ENCODE measurements at places on chromosomes 5 and 9. TPM values are rescaled to one million over a fixed set of nuclear protein-coding genes. Genes with fewer than 3 reads are reported as not detected.

DNA sequence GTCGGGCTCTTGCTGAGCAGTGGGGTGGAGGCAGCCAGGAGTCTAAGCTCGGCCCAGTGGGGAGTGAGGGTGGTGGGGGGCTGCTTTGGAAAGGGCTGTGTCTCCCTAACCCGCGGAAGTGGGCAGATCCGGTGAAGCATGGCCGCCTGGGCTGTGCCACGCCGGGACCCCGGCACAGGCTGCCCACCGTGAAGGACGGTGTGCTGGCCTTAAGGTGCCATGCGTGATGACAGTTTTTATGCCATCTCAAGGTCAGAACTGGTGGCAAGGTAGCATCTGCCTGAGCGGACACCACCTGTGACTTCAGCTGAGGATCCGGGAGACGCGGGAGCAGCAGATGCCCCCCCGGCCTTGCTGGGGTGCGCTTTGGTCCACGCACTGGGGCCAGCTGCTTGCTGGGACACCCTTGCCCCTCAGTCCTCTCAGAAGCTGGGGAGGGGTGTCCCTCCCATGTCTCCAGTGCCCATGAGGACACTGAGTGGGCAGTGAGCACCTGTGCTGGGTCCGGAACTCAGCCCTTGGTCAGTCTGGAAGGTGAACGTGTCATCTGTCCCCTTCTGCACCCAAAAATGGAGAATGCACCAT is 53.9 kb downstream of the AHRR start:
- peaks cover 19% of the 10 kb centered on the region for H3K36me3 ChIP-seq
- H3K4me3 ChIP-seq = no peak overlapping the region
- peak overlapping the region; percentile 95 for H3K27ac ChIP-seq
- H3K27me3 ChIP-seq = no peaks in the 10 kb centered on the region
- peaks cover 54% of the 10 kb centered on the region for H3K4me1 ChIP-seq

DNA sequence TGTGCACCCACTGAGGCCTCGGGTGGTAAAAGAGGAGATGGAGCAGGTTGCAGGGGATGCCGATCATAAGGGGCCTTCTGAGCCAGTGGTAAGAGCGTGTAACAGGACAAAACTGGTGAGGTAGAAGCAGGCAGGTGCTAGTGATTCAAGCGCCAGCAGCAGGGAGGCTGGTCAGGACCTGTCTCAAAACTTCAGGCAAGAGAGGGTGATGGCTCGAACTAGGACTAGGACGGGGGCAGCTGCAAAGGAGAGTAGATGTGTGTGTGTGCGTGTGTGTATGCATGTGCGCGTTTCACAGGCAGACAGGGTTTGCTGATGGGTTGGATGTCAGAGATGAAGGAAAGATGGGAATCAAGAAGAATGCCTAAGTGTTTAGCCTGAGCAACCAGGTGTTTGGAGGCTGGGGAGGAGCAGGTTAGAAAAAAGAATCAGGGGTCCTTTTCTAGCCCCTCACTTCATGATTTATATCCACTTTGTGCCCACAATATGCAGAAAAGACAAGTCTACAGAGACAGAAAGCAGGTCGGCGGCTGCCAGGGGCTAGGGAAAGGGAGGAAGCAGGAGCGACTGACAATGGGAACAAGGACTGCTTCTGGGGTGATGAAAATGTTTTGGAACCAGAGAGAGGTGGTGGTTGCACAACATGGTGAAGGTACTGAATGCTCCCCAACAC is 15.2 kb downstream of the HRH2 start:
- no peak overlapping the region for H3K4me3 ChIP-seq
- no peak for DNase-seq
- no peaks in the 10 kb centered on the region for H3K27me3 ChIP-seq
- no peak overlapping the region for H3K27ac ChIP-seq
- peaks cover 70% of the 10 kb centered on the region for H3K4me1 ChIP-seq

DNA sequence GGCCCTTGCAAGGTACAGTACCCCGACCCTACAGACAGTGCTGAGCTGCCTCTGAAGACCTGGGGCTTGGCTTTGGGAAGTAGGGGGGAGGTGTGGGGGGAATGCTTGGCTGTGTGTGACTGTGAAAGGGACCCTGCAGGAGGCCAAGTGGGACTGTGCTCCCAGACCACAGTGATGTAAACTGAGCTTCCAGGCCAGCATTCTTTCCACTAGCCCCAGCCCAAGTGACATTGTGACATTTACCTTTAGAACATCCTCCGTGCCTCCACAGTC is 31.2 kb downstream of the HMCN2 start:
- H3K4me1 ChIP-seq = no peaks in the 10 kb centered on the region
- no peaks in the 10 kb centered on the region for H3K36me3 ChIP-seq
- no peak overlapping the region for H3K4me3 ChIP-seq

DNA sequence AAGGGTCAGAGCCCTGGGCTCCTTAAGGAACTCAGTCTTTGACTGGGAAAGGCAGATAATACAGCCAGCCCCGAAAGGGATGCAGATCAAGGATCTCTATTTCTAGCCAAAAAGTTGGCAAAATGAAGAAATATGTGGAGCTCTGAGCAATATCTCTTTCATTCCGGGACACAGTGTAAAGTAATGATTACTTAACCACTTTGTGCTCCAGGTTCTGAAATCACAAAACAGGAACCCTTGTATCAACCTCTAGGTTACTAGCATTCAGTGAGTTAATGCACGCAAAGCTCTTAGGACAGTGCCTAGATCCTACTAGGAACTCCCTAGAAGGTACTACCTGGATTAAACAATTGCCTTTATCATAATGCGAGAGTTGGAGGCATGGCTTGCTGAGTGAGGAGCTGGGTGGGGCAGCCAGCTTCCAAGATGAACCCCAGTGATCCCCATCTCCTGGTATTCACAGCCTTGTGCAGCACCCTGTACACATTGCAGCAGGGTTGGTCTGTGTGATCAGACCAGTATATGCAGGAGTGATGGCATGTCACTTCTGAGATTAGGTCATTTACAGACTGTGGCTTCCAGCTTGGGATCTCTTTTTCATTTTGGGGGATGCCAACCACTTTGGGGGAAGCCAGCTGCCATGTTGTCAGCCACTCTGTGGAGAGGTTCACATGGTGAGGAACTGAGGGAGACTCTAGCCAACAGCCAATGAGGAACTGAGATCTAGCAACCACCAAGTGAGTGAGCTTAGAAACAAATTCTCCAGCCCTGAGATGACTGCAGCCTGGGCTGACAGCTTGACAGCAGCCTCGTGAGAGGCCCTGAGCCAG is 103.1 kb upstream of the SLC44A1 start:
- H3K27me3 ChIP-seq = peaks cover 24% of the 10 kb centered on the region
- peaks cover 4% of the 10 kb centered on the region for H3K4me1 ChIP-seq
- DNase-seq = no peak
- no peak overlapping the region for H3K4me3 ChIP-seq

DNA sequence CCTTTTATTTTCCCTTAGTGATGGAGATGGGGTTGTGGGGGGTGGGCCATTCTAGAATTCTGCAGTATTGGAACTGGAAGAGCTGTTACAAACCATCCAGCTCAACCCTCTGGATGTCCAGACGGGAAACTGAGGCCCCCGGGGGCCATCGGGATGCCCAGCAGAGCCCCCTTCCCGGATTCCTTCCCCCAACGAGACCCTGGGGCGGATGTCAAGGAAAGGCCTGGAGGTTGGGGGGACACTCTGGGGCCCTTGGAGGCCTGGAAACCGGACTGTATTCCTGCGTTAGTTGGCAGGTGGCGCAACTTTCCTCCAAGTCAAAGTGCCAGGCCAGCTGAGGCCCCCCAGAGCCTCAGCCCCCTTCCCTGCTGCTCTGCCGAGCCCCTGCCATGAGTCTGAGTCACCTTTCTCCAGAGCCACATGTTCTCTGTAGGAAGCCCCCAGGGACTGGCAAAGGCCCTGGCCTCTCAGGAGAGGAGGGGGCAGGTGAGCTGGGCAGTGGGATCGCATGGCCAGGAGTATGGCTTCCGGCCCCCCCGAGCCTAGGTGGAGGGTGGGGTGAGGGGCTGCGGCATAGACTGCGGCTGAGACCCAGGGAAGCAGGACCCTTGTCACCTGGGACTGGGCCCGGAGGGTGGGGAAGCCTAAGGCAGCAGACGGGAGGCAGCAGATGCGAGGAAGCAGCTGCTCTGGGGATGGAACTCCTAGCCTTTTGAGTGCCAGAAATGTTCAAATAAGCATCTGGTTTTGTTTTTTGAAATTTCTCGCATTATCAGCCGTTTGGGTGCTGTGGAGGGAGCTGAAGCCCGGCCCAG is 17.8 kb upstream of the FIBCD1 start:
- no peak for DNase-seq
- H3K4me3 ChIP-seq = no peak overlapping the region
- H3K27ac ChIP-seq = no peak overlapping the region
- H3K27me3 ChIP-seq = no peaks in the 10 kb centered on the region

DNA sequence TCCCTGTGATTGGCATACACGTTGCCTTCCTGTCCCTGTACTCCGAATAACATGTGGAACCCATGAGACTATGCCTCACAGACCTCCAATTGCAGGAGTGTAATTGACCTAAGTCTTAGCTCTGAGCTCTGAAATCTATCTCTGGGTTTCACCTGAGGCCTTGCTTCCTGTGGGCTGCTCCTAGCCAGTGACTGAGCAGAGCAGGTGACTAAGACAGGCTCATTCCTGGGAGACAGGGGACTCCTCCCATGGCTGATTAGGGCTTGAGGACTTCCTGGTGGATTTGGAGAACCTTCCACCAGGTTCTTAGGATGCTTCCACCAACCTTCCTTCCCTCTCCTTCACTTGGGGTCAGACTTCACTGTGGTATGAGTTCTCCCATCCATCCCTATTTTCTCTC is 22.3 kb upstream of the MIER3 start:
- DNase-seq = no peak
- H3K27me3 ChIP-seq = peaks cover 27% of the 10 kb centered on the region
- no peaks in the 10 kb centered on the region for H3K4me1 ChIP-seq
- H3K4me3 ChIP-seq = no peak overlapping the region
- no peaks in the 10 kb centered on the region for H3K36me3 ChIP-seq

DNA sequence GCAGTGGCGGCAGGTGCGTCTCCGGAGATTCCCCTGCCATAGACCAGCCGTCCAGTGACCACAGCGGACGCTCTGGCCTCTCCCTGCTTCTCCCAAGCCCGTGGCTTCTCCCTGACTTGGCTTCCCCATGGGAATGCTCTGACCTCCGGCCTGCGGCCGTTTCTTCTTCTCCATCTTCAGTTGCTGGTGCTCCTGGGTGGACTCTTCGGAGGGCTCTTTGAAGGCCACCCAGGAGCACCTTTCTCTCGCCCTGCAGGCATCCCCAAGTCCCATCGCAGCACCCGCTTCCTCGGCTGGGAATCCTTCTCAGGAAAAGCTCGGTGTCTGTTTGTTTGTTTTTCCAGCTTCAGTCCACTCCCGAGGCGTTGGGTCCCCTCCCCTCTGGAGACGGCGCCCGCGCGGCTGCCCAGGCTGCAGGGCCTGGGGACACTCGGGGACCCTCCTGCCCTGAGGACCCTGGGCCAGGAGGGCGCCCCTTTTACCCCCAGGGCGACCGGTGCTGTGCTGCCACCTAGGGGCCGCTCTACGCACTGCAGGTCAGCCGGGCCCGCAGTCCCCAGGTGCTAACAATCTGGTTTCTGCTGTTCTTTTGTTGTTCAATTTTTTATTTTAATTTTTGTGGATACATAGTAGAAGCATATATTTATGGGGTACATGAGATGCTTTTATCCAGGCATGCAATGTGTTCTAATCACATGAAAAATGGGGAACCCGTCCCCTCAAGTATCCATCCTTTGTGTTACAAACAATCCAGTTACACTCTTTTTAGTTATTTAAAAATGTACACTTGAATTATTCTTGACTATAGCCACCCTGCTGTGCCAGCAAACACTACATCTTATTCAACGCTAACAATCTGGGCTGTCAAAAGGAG is 197.9 kb upstream of the ADAMTS16 start:
- no peaks in the 10 kb centered on the region for H3K4me1 ChIP-seq
- no peaks in the 10 kb centered on the region for H3K27me3 ChIP-seq
- no peak overlapping the region for H3K4me3 ChIP-seq
- no peaks in the 10 kb centered on the region for H3K36me3 ChIP-seq
- DNase-seq = peak; percentile 68

GRCh38 chr5:36777105-36777757 is 99.3 kb upstream of the NIPBL start:
- H3K36me3 ChIP-seq = no peaks in the 10 kb centered on the region
- no peak for DNase-seq
- no peaks in the 10 kb centered on the region for H3K4me1 ChIP-seq
- no peak overlapping the region for H3K27ac ChIP-seq

- peaks cover 6% of the 10 kb centered on the region for H3K27me3 ChIP-seq
- no peak for DNase-seq
- H3K27ac ChIP-seq = no peak overlapping the region
- H3K4me1 ChIP-seq = no peaks in the 10 kb centered on the region
- H3K36me3 ChIP-seq = no peaks in the 10 kb centered on the region
These were observed 276.0 kb upstream of the DMRT1 start for GRCh38 chr9:565528-565927.

DNA sequence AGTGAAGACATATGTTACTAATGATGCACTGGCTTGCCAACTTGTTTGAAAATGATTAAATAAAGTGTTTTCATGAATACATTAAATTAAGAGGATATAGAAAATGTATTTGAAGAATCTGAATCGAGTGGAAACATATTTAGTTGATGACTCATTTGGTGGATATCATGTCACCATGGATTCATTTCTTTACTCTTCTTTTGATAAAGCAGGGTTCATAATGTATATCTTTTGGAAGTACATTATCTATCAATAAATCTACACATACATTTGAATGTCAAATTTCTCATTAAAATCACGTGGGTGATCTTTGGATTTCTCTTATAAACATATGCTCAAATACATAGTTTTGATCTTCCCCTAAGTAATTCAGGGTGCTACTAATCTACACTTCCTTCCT is 1148.1 kb upstream of the ACO1 start:
- H3K27me3 ChIP-seq = no peaks in the 10 kb centered on the region
- no peak overlapping the region for H3K27ac ChIP-seq
- no peaks in the 10 kb centered on the region for H3K36me3 ChIP-seq
- no peak overlapping the region for H3K4me3 ChIP-seq
- no peaks in the 10 kb centered on the region for H3K4me1 ChIP-seq
- DNase-seq = no peak

DNA sequence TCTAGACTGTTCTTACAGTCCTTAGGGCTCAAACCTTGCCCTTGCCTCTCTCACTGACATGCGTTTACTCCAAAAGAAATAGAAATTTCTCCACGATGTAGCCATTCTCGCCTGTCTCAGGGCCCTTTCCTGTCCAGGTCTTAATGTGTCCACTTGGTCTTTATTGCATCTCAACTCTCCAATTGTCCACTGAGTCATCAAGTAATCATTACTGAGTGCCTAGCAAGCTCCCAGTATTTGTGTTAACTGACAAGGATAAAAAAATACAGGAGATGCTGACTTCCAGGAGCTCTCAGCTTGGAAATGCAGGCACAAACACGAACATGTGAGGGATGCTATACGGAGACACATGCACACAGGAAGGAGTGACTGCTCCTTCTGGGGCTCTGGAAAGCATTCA is 147.3 kb downstream of the ARSB start:
- H3K4me1 ChIP-seq = no peaks in the 10 kb centered on the region
- no peaks in the 10 kb centered on the region for H3K27me3 ChIP-seq
- H3K27ac ChIP-seq = no peak overlapping the region
- H3K36me3 ChIP-seq = no peaks in the 10 kb centered on the region
- H3K4me3 ChIP-seq = no peak overlapping the region

DNA sequence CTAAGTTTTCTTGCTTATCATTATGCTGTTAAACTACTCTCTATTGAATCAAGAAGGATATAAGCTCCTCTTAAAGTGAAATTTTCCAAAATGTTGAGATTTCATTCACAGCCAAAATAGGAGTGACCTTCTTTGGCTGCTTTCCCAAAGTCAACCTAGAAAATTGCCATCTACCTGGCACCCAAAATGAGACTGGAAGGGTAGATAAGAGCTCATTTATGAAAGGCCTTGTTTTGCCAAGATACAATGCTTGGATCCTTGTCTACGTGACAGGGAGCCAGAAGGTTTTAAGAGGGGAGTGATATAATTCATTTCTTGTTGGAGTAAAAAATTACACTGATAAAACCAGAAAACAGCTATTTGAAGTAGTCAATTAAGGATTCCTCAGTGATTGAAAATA is 287.1 kb downstream of the IZUMO3 start:
- H3K4me3 ChIP-seq = no peak overlapping the region
- H3K4me1 ChIP-seq = no peaks in the 10 kb centered on the region

Gene PFDN1
- 51.5 TPM for total RNA-seq
